ENCODE measurements at places on chromosomes 7 and 10.
A peak's percentile ranks its signal among the peaks of the same experiment; 100 is the strongest.

DNA sequence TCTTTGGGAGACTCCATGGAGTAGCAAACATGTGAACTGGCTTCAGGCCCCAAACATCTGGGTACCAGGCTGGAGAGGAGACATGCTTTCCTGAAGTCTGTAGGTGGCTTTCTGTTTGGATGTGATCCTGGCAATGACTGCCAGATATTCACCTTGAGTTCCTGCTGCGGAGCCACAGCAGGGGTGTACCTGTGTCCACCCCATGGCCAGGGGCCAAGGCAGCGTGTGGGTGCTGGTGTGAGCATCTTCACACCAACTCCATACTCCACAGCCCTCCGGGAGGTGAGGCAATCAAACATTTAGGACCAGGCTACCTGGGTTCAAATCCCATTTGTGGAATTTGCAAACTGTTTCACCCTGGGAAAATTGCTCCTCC, 113.0 kb downstream of the ADCY1 start:
- DNase-seq: no peak

DNA sequence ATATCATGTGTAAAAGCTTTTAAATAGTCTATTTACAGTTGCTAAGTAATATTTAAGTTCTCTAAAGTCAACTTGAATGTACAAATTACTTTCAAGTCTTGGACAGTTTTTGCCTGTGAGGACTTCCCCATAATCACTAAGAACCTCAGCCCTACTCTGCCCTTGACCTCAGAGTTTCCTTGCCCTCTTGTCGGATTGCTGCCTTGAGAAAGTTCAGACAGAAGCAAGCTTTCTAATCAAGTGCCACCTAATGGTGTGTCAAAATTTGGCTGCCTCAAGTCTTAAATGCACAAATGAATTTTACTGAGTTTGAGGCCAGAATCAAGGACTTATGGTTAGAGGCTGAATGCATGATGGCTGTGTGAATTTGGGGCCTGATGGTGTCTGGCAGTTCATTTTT, 88.3 kb upstream of the KAT6B start:
- DNase-seq: no peak

- peak; percentile 32 for DNase-seq
These were observed 1.2 kb upstream of the TFR2 start for GRCh38 chr7:100642534-100642907.

GRCh38 chr10:24814568-24815313, 91.1 kb upstream of the ARHGAP21 start:
- DNase-seq: no peak

DNA sequence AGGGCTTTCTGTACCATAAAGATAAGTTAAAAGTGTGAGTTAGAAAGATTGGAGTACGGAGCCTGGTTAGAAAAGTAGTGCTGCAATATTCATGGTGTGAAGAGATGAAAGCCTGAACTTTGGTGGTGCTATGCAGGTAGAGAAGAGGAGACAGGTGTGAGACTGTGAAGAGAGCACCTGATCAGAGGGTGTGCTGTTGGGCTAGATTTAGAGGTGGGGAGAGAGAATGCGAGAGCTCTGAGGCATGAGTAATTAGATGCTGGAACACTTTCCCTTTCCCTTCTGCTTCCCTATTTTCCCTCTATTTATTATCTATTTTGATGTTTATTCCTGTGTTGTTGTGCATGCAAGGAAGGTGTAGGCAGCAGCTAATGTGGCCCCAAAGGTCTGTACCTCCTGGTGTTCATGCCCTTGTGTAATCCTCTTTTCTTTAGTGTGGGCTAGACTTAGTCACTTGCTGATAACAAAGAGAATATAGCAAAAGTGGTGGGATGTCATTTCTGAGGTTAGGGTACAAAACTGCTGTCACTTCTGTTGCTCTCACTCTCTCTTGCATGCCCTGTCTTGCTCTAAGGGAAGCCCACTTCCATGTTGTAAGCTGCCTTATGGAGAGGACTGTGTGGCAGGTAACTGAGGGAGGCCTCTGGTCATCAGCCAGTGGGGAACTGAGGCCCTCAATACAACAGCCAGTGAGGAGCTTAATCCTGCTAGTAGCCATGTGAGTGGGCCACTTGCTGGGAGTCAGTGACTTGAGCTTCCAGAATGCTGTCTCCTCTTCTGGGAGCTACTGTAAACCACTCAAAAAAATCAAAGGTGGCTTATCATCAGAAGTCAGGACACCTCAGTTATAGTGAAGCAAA, 2.6 kb upstream of the ATXN7L1 start:
- no peak for DNase-seq

- peak; percentile 8 for DNase-seq
These were observed 50.8 kb downstream of the C10orf120 start for GRCh38 chr10:122648599-122649428.

DNA sequence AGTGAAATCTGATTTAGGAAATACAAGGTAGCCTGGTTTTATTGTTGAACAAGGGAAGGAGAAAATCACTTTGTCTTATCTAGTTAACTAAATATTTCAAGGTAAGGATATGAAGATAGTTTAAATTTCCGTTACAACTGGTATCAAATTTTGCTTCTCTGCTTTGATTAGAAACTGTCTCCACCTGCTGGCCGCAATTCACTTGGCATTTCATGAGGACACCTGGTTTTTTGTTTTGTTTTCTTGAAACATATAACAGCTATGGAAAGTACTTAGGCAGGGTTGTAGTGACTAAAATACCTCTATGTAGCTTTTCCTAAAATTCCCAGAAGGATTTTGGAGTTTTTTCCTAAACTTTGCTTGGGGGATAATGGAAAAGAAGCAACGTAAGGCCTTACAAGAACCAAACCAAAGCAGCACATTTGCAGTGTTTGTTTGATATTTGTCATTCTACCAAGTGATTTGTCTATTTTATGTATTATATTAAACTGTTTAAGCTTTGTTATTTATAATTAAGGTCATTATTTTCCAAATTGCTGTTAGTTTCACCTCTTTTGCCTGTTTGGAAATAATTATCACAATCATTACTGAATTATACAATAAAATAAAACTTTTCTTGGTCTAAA, 73.6 kb downstream of the AHCYL2 start:
- peak; percentile 50 for DNase-seq

DNA sequence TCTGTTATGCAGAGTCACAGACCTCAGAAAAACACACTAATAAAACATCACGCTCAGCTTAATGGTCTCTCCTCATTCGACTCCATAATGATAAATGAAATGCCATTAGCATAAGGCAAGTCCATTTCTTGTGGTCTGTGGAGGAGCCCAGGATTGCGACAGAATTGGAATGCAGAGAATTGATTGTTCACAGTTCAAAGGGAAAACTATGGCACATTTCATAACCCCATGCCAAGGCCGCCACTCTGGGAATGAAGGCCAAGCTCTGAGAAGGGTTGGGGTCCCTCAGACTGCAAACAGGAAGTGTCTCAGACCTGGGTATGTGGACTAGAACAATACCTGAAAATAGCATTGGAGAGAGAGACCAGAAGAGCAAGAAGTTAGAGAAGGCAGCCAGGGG, 398.9 kb downstream of the ADRA2A start:
- no peak for DNase-seq

- no peak for DNase-seq
These were observed 52.5 kb downstream of the KLRG2 start for GRCh38 chr7:139431010-139431409.

DNA sequence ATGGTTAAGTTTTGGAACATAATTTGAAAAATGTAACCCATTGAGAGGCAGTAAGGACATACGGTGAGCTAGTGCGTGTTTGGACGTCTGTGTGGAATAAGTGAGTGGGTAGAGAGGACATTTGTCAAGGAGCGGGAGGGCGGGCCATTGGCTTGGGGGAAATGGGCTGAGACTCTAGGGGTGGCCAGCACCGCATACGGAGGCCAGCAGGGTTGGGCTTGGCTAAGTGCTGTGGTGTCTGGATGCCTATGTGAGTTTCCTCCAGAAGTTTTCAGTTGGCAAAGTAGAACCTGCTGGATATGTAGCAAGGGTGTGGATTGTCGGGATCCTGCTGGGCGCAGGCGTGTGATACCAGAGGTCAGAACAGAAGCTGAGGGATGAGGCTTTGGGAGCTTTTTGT, 103.0 kb downstream of the TCF7L2 start:
- DNase-seq: no peak

DNA sequence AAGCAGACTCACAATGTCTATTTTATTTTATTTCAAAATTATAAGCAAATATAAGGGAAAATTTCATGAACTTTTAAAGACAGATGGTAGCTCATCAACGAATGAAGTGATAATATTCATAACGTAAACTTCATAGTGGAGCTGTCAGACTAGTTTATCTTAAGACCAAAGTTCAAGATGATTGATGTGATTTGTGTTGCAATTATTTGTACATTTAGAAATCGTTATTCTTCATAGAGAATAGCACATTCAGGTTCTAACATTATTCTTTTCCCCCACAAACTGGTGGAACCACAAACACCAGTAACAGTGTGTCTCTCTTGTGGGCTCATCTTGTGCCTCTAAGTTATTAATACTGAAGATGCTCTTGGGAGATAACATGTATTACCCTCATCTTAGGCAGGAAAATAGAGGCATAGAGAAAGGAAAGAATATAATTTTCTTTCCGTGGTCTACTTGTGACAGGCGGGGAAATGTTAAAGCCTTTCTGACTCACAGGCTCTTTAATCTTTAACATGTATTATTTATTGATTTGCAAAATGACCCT, 37.0 kb downstream of the CCSER2 start:
- DNase-seq: no peak

DNA sequence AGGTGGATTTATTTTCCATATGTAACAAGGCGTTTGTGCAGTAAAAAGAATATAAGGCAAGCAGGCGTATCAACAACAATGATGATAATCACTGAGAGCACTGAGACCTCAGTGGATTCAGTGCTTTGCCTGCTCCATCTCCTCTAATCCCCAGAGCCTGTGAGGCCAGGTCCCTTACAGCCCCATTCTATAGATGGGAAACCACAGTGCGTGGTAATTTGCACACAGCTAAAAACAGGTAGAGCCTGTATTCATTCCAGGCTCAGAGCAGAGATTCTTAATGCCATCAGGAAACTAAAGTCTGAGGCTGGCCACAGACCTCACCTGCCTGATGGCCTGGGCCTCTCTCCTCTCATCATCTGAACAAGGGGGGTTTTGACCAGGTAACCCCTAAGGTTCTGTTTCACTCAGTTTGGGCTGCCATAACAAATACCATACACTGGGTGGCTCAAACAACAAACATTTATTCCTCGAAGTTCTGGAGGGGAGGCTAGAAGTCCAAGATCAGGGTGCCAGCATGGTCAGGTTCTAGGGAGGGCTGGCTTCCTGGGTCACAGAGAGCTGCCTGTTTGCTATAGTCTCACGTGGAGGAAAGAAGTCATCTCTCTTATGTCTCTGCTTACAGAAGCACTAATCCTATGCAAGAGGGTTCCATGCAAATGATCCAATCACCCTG, 10.3 kb upstream of the RASSF4 start:
- DNase-seq: no peak

DNA sequence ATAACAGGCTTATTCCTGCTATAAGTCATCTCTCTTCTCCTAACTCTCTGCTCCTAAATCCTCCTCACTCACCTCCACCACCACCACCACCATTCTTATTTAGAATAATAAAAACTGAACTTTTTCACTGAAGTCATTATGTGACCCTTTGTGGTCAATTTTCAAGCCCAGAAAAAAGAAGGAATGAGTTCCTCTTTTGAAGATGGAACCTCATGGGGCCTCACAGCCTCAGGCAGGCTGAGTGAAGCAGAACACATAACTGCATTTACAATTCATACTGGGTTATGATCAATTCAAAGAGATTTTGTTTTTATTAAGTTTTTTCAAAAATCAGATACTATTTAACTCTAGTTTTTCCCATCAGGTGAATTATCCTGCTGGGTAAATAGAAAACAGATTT, 29.8 kb downstream of the PNLIPRP3 start:
- no peak for DNase-seq

DNA sequence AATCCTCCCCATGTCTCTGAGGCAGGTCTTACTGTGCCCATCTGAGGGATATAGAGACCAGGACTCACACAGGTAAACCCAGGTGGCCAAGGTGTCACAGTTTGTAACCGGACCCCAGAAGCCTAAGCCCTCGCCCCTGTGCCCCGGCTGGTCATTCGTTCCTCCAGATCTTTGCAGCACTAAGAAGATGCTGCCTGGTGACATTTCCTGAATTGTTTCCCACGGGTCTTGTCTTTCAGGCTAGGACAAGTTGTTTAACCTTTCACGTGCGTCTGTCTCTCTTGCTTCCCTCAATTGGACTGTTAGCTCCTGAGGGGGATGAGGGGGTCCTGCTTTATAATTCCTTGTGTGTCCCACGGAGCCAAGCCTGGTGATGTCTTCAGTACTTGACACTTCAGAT, 158.0 kb downstream of the KCNMA1 start:
- no peak for DNase-seq

GRCh38 chr7:99193527-99194220, 14.2 kb downstream of the KPNA7 start:
- no peak for DNase-seq

DNA sequence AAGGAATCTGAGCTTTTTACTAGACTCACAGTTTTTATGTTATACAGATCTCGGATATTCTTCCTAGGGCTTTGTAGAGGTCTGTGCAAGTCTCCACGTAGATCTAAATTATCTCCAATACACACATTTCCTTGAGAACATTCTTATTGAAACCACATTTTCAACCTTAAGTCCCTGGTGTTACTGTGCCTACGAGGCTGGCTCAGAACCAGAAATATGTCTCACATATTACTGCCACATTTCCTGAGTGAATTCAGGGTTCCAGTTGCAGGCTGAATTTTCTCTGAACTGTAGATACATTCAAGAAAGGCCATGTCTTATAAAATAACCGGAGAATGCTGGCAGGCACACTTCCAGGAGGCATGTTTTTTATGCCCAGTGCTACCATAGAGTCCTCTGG, 46.5 kb downstream of the INHBA start:
- no peak for DNase-seq

- no peak for DNase-seq
These were observed 5.8 kb downstream of the GOT1 start for GRCh38 chr10:99424656-99425055.

- DNase-seq: no peak
These were observed 716.5 kb downstream of the INHBA start for GRCh38 chr7:40986351-40986873.

DNA sequence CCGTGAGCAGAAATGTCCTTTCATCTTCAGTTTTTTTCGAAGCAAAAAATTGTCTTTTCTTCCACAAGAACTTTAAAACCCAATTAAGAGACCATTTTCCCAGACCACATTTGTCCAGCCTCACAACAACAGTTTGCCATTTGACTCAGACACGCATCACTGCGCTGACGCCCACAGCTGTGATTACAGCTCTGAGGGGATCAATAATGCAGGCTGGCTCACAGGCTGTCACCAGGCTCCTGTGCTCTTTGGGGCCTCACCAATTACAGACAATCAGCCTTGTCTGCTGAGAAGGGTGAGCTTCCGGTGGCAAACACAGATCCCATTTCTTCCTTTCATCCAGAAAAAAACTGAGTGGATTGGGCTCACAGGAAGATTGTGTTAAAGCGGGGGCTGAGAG, 33.3 kb downstream of the DDC start:
- no peak for DNase-seq

DNA sequence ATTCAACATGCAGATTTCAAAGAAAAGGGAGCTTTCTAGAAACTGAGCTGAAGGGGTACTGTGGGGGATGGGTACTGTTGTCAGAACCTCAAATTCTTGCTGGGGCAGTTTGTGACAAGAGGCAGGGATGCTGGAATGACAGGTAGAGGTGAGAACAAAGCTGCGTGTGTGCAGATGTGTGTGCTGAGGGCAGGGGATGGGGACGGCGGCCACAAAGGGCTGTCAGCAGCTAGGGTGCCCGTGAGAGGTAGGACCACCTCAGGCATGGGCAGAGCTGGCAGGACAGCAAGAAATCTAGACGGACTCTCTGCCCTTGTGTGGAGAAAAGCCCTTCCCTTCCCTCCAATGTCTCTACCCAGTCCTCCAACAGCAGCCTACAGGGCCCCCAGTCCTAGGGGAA, 14.4 kb upstream of the BAZ1B start:
- DNase-seq: no peak

Measured in CD4-positive, alpha-beta T cell treated with Interleukin-21 for 1 hour (primary cell).